RPMI7951 (cell line): ENCODE measurements at places on chromosomes 11 and 22.
A peak's percentile ranks its signal among the peaks of the same experiment; 100 is the strongest.

DNA sequence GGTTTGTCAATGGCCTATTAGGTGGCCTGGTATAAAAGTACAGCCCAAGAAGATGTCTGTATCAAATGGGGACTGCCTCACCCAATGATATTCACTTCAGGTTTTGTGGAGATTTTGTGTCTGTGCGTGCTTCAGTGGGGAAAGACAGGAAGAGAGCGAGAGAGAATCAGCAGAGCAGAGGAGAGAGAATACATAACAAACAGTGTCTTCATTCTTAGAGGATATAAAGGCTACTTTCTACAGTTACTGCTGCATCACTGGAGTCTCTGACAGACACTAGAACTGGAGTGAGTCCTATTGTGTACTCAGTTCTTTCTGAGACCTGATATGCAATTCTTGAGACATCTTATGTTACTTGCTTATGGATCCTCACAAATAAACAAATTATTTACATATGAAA, 115.0 kb downstream of the CASP12 start:
- peak; percentile 1 for DNase-seq

- DNase-seq = no peak
Observed at GRCh38 chr11:961921-962320, 36.3 kb downstream of the AP2A2 start.

GRCh38 chr11:70854901-70855556, 397.3 kb downstream of the SHANK2 start:
- no peak for DNase-seq

DNA sequence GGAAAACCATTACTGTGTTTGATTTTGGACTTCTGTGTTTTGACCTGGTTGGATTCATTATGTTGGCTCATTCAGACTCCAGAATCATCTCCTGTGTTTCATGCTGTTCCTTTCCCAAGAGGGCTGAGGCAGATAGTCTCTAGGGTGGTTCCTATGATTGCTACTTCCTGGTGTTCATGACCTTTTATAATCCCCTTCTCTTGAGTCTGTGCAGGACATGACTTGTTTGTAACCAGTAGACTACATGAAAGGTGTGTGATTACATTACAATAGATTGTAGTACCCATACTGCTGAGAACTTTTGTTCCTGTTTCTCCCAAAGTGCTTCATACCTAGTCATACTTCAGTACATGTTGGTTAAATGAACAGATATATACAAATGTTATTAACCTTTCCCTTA, 700.6 kb downstream of the METTL15 start:
- no peak for DNase-seq

- DNase-seq = peak; percentile 43
Observed at GRCh38 chr11:119363851-119364590, 17.5 kb downstream of the USP2 start.

DNA sequence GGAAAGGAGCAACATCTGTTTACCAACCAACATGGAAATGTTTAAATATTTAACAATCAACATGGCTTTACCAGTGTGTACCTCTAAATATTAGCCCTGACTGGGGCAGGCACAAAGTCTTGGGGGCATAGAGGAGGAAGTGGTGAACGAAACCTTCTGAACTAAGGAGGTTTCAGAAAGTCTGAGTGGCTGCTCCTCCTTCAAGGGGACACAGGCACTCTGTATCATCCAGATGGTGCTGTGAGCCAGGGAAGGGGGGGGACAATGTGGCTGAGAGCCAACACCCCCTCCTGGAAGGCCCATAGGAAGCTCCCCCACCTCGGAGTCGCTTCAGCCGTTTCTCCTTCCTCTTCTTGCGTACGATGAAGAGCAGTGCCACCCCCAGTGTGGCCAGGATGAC, 107.7 kb downstream of the CEP164 start:
- DNase-seq = no peak

DNA sequence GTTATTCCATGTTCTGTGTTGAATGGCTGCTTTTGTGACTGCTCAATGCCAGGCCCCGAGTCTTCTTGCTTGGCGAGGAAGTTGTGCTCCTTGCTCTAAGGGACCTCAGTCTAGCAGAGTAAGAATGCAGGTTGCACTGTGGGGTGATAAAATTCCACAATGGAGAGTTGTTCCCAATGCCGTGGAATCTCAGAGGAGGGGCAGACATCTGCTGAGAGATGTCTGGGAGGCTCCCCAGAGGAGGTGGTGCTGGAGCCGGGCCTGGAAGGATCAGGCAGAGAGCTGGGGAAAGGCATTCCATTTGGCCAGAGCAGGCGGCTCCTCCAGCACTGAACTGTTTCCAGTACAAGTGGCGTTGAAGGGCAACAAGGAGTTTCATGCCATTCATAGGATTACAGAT, 55.2 kb downstream of the ST3GAL4 start:
- peak; percentile 47 for DNase-seq

DNA sequence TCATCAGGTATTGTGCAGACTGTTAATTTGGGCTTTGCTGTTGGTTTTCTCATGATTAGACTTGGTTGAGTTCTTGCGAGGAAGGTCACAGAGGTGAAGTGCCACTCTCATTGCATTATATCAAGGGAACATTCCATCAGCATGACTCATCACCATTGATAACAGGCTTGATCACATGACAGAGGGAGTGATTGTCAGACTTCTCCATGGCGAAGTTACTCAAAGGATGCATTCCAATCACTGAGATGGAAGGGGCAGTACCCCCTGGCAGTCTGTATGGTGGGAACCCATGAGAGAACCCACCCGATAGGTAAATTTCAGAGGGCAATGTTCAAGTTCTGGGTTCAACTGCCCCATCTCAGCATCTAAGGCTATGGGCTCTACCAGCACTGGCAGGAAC, 19.4 kb upstream of the P2RY2 start:
- peak; percentile 65 for DNase-seq

- DNase-seq = no peak
Observed at GRCh38 chr11:65226103-65226442, 35.7 kb upstream of the POLA2 start.

GRCh38 chr11:70772950-70773349, 374.6 kb downstream of the CTTN start:
- DNase-seq = no peak

DNA sequence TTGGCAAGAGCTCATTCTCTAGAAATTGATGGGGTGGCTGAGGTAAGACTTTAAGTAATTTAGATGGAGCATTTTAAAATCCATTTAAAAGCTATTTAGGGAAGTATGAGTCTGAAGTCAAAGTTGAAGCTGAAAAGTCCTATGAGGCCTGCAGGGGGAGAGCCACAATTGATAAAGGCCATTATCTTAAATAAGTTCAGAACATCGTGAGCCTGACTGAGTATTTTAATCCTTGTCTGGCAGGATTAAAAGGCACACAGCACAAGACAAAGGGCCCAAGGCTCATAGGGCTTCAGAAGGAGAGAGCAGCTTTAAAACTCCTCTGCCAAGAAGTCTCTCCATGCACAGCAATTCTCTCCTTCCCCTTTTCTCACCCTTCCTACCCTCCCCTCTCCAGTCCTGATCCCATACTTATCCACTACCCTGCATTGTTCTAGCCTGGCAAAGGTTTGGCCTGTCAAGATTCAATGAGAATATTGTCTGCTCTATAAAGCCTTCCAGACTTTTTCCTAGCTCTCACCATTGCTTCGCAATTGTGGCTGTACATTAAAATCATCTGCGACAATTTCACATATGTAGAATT, 1312.9 kb downstream of the FAM181B start:
- DNase-seq = no peak

- no peak for DNase-seq
Observed at GRCh38 chr11:44789496-44789895, 62.7 kb downstream of the TSPAN18 start.

DNA sequence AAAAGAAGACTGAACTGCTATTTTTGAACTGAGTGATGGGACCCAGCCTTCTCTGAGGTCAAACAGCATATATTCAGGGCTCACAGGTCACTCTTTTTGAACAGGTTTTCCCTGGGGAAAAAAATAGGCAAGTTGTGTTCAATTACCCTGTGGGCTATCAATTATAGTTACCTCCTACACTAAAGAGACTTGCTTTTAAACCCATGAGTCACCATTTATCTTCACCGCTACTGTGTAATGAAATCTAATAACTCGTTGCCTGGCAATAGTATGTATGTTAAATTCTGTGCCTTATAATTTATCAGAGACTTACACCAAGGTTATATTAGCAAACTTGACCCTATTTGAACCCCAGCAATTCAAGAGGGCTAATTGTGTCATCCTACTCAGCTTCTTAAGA, 98.5 kb downstream of the CYP2R1 start:
- DNase-seq = no peak

DNA sequence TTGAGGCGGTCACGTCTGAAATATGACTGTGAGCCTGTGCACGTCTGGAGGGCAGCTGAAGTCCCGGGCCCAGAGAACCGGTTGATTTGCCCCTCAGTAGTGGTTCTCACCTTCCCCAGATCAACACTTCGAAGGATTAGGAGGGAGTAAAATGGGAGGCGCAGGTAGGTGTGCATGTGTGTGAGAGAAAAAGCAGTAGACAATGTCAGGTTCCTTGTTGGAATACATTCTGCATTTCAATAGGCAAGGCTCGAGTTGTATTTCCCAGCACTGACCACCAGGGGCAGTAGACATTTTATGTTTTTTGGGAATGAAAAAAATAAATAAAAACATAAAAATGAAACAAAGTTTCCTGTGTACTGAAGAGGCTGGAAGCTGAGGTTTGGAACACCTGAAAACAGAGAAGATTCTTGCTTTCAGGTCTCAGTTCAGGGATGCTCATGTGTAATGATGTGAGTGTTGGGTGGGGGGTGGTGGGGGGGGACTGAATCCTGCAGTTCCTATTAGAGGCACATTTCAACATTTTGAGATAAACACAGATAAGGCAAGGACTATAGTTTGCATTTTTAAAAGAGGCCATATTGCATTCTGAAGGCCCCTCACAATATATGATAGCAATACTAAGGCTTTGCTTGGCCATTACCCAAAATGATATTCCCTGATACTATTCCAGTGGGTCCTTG, 333.9 kb downstream of the CADM1 start:
- DNase-seq = peak; percentile 15

- peak; percentile 86 for DNase-seq
Observed at GRCh38 chr22:32897400-32897799, 95.9 kb downstream of the TIMP3 start.

GRCh38 chr11:46612326-46612725, 4.7 kb downstream of the HARBI1 start:
- no peak for DNase-seq

DNA sequence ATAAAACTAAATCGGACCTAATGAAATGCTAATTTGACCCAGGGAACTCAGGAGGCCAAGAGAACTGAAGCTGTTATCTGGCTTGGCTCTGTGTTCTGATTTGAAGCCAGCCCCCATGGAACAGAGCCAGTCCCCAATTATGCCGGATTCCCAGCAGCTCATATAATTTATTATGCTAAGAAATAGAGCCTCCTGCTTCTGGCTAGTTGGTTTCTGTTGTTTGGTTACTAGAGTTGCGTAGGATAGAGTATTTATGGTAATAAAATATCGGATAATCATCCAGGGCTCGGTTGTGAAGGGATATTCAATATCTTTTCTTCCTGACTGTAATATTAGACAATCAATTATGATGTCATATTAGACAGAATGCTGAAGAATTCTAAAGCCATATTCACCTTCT, 120.4 kb upstream of the TTC12 start:
- DNase-seq = peak; percentile 42

- no peak for DNase-seq
Observed at GRCh38 chr11:107593951-107594350, 3.0 kb downstream of the ELMOD1 start.

DNA sequence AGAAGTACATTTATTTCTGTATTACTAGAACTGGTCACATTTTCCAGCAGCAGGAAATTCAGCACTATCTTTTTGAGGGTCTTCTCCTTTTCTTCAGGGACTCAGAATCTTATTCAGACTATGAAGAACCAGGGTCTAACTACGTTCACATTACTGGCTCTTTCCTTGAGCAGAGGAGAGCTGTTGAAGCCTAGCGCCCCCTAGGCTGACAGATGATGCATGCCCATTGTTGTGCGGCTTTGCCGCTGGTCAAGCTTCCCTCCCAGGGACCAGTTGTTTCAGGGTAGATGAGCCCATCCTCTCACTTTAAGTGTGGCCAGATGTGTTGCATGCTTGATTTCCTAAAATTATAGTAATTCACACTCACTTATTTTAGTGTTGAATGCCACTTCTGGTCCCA, 168.2 kb upstream of the PDGFD start:
- DNase-seq = no peak

DNA sequence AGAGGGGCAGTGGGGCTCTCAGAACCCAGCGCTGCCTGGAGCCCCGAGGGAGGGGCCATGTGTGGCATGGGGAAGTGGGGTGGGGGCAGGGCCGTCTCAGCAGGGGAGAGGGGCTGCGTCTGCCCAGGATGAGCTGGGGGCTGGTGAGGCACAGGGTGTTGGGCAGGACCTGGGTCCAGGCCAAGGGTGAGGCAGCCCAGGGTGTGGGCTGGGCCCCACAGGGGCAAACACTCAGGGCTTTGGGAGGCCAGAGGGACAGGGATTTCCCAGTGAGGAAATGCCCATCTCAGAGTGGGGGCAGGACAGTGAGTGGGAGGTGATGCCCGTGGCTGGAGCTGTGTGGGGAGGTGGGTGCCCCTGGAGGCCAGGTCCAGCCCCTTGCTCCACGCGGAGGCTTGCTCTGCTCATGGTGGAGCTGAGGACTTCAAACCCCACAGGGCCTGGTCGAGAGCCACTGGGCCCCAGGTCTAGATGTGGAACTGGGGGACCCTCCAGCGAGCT, 5.4 kb downstream of the PLXNB2 start:
- DNase-seq = no peak

- no peak for DNase-seq
Observed at GRCh38 chr11:44236296-44236695, 73.6 kb downstream of the ALX4 start.

DNA sequence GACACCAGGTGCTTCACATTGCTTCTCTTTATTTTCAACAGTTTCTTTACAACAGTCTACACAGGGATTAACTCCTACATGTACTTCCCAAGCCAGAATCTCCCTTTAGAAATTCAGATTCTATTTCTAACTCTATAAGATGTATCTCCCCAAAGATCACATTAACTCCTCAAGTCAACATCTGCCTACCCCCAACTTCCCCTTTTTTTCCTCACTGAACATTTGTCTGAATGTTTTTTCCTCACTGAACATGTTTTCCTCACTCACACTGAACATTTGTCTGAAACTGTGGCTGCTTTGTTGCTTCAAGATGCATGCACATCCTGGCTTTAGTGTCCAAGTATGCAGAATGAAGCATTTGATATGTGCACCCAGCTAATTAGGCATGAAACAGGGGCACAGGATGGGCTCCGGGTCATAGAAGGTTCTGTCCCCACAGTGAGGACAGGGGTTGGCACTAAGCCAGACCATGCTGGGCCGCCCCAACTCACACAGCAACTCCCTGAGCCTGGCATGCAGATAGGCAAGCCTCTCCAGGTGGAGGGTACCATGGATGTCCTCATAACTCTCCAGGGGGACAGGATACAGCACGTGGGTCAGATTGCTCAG, 11.3 kb downstream of the PRAME start:
- no peak for DNase-seq

DNA sequence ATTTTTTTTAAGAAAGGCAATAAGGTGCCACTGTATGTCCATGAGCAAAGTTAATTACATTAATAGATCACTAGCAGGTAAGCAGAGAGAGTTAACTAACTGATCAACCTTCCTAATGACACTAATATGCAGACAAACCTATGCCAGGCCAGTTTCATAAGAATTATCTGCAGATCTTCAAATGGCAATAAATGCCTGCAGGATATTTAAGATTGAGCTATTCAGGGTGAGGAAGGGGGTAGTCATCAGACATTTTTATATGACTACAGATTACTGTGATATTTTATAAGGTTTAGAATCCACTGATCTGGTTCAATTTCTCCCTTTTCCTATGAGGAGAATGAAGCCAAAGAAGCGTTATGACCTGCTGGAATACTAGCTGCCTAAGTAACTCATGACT, 30.2 kb downstream of the CARD18 start:
- DNase-seq = no peak

- DNase-seq = peak; percentile 77
Observed at GRCh38 chr11:62611705-62612365, 740 bp downstream of the EML3 start.
